ENCODE measurements at places on chromosomes 4 and X.
A peak's percentile ranks its signal among the peaks of the same experiment; 100 is the strongest.

GRCh38 chr4:146522869-146523205, 1.1 kb upstream of the SLC10A7 start:
- no peak for DNase-seq

GRCh38 chr4:15436513-15436912, 8.7 kb downstream of the C1QTNF7 start:
- no peak for DNase-seq

GRCh38 chr4:92535599-92535998, 231.8 kb downstream of the GRID2 start:
- DNase-seq = no peak

GRCh38 chrX:115330498-115331168, 41.1 kb downstream of the LUZP4 start:
- DNase-seq = peak; percentile 7

DNA sequence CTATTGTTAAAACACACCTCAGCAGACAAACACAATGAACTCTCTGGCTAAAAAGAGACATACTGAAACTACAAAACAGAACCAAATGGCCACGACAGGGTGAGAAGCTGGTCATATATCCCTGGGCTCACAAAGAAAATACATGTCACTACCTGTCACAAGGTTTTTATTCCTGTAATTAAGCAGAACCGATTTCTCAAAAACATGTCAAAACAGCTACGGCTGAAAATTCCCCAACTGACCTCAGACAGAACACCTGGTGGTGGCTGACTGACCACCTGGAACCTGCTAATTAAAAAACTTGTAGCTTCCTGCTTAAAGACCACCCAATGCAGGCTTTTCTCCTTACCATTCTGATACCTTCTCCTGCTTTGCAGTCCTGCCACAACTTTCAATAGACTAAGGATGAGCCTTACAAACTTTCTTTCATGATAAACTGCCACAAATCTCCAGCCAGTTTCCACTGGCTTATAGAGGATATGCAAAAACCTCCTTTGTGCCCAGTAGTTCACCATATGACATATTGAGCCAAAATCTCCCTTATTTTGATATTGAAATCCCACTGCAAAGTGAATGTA, 571.9 kb downstream of the SPOCK3 start:
- DNase-seq = no peak
